Pulmonary artery endothelial cell (primary cell): ENCODE measurements at places on chromosomes 7 and 10. TPM values are rescaled to one million over a fixed set of nuclear protein-coding genes. Genes with fewer than 3 reads are reported as not detected.

CFAP46 gene
- 1.1 and 3.0 TPM in 2 replicates for total RNA-seq

GFRA1 gene
- total RNA-seq: 0.07 and 2.1 TPM in 2 replicates

NME8 gene
- total RNA-seq: not detected in 2 replicates

STK31 gene
- 0.07 TPM in 1 of 2 replicates, not detected in the other for total RNA-seq

SPDYE16 gene
- 0.28 TPM in 1 of 2 replicates, not detected in the other for total RNA-seq

PKD2L1 gene
- total RNA-seq: not detected in 2 replicates

CPA4 gene
- 0.39 and 0.59 TPM in 2 replicates for total RNA-seq

ADRA2A gene
- total RNA-seq: 0.13 and 0.49 TPM in 2 replicates

MNX1 gene
- not detected in 2 replicates for total RNA-seq

SHTN1 gene
- 3.2 and 4.7 TPM in 2 replicates for total RNA-seq

NXPH1 gene
- total RNA-seq: not detected in 2 replicates

PIK3CG gene
- total RNA-seq: 11.6 and 12.2 TPM in 2 replicates

PNLIPRP1 gene
- not detected in 2 replicates for total RNA-seq

MYPN gene
- total RNA-seq: under 0.01 and 0.14 TPM in 2 replicates

- DNase-seq: no peak
These were observed 52.1 kb upstream of the ZNF438 start for GRCh38 chr10:31083765-31084184.

DNA sequence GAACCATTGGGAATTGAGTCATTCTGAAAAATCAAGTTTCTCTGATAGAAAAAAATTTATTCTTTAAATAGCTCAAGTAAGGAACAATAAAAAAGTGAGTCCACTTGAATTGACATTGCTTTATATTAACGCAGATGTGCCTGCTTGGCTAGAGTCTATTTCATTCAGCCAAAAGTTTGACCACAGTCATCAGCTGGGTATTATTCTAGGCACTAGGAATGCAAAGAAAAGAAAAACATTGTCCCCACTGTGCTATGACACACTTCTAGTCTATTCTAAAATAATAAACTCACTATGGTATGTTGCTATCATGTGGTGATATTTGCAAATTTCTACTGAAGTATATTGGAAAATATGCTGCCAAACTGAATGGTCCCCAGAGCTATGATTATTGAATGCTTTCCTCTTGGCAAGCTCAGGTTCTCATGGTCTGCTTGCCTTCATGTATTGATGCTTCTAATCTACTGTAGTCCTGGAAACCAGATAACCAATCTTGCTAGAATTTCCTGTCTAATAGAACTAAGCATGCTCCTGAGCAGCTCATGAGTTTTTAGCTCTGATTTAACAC lies 8.3 kb downstream of the SFRP4 start:
- DNase-seq: no peak

DNA sequence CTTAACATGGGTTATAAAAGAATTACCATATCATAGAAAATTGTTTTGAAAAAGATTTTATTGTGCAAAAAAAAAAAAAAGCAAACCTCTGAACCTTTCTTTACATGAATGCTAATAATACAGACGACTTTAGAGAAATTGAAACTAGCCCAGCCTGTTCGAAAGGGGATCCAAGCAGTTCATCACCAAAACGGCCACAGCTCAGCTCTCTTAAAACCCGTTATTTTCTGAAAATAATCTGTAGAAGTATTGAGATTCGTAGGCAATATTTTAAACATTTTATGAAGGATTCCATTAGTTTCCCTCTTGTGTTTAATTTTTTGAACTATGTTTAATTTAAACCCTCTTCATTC lies 9.9 kb upstream of the GSAP start:
- DNase-seq: no peak

- no peak for DNase-seq
These were observed 643.0 kb downstream of the SUGCT start for GRCh38 chr7:40777730-40778312.

DNA sequence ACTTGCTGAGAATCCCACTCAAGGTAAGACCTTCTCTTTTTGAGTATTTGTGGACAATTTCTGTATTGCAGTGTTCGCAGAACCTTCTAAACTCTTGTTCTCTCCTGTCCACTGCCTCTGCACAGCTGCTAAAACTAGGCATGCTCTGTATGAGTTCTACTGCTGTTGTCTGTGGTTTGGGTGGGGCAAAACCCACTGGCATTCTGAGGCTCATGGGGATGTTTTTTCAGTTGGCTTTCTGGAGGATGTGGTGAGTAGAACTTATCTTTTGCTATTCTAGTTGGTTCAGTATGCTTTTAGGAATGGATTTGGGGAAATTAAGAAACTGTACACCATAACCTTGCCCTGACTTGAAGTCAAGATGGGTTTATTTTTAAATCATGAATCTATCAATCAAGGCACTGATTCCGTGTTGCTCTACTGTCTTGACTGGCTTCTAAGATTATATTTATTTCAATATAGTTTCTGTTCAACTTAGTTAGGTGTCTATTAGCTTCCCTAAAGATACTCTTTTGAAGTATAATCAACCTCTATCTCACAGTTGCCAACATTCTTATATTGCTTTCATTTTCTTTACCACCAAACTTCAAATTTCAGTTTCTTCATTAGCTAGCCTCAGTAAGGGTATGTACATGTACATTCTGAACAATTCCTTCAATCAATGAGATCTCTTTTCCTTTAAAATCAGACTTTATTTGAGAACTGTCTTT lies 25.0 kb upstream of the C1GALT1 start:
- no peak for DNase-seq

DNA sequence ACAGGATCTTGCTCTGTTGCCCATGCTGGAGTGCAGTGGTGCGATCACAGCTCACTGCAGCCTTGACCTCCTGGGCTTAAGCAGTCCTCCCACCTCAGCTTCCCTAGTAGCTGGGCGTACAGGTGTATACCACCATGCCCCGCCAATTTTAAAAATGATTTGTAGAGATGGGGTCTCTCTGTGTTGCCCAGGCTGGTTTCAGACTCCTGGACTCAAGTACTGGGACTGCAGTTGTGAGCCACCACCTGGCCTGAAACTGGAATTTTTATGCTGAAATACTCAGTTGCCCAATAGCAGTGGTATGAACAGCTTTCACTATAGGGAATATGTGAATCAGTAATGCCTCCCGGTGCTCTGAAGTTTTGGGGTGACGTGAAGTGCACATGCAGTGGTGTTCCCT lies 7.6 kb downstream of the ZRANB1 start:
- DNase-seq: no peak

- DNase-seq: no peak
These were observed 6.7 kb upstream of the PWWP2B start for GRCh38 chr10:132390170-132390920.

DNA sequence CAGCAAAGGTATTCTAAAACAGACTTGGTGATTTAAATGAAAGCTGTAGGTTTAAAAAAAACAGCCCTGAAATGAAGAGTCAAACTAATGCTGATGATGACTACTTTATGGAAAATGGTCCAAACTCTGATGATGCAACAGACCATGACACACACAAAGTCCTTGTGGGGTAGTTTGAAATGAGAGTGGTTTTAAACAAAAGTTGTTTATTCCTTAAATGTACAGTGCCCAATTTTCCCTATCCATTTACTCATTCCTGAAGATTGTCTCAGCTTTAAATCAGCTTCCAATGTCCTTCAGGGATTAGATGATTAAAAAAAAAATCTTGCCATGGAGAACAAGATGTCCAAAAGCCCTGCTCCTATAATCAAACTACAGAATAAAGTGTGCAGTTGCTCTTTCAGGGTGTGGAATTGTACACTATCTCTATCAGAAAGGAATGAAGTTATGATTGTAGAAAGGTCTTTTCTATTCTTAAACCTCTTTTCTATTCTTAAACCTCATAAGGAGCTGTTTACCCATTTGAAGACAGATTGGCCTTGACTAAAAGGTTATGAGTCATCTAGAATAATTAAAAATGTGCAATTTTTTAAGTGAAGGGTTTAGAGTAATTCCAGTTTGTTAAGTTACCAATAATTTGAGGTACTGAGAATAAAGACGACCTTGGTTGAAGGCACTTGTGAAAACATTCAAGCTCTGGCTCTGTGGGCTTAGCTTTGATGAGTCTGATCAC lies 70.2 kb upstream of the ITGA8 start:
- no peak for DNase-seq

DNA sequence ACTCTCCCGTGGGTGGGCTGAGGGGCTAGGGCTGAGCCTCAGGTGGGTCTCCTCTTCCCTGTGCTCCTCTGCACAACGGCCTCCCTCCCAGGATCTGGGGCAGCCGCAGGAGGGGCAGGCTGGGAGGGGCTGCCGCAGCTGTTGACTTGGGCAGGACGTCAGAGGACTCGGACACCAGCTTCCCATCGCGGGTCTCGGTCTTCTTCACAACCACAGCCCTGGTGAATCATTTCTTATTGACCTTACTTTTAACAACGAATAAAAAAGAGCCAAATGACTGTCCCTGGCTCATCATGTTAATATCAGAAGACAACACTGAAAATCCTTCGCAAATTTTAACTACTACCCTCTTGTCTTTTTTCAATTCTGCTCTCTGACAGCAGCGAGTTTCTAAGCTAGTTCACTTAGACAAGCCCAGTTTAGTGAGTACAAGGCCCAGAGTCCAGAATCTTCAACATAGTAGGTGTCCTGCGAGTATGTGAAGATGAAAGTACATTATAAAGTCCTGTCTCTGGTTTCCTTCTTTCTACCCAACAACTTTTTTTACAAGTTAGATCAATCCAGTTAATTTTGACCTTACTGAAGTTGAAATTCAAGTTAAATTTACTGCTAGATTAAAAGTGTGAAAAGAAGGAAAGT lies 32.4 kb downstream of the CTNNA3 start:
- no peak for DNase-seq

GRCh38 chr7:148962440-148962822 lies 65.9 kb downstream of the PDIA4 start:
- no peak for DNase-seq

- no peak for DNase-seq
These were observed 46.1 kb upstream of the SEPTIN7 start for GRCh38 chr7:35754741-35755140.

GRCh38 chr10:14723052-14723689 lies 51.5 kb downstream of the FAM107B start:
- DNase-seq: no peak

GRCh38 chr10:792792-793100 lies 103.3 kb upstream of the DIP2C start:
- no peak for DNase-seq

GRCh38 chr7:151785681-151785965 lies 91.3 kb downstream of the PRKAG2 start:
- no peak for DNase-seq

- no peak for DNase-seq
These were observed 17.4 kb downstream of the ADGRA1 start for GRCh38 chr10:133104963-133105640.

GRCh38 chr10:3763852-3764625 lies 21.0 kb downstream of the KLF6 start:
- no peak for DNase-seq

DNA sequence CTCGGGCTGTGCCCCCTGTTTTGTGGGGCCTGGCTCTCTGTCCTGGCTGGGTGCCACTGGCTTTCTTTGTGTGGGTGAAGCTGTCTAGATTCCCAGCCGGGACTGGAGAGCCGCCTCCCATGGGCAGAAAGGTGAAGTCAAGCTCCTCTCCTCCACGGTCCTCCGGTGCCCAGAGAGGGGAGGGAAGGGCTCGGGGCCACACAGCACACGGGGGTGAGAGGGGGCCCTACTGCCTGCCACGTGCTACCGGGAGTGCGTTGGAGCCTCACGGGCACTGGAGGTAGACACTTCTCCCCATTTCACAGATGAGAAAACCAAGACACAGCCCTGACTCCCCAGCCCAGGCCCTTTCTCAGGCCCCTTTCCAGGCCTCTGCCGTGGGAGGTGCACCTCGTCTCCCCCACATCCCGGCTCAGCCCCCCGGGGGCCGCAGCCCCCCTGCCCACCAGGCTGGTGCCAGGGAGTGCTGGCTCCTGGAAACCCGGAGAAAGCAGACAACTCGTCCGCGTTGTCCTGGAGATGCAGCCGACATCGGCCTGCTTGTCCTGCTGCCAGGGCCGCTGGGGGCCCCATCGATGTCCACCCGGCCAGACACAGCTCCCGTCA lies 55.8 kb downstream of the UNCX start:
- no peak for DNase-seq

GRCh38 chr7:112125250-112125649 lies 80.9 kb downstream of the DOCK4 start:
- no peak for DNase-seq
